Smooth muscle cell of the umbilical artery (primary cell): ENCODE measurements at places on chromosomes 5 and 9. TPM values are rescaled to one million over a fixed set of nuclear protein-coding genes. Genes with fewer than 3 reads are reported as not detected.

The WNT8A gene
- not detected in 2 replicates for total RNA-seq

The TAF11L10 gene
- not detected in 2 replicates for total RNA-seq

The SH3PXD2B gene
- 32.7 and 51.0 TPM in 2 replicates for total RNA-seq

The DMGDH gene
- 0.30 and 0.37 TPM in 2 replicates for total RNA-seq
